ENCODE measurements at places on chromosomes 12 and 14.
A peak's percentile ranks its signal among the peaks of the same experiment; 100 is the strongest.

GRCh38 chr12:27794818-27795584 is 15.0 kb upstream of the MANSC4 start:
- no peak for DNase-seq

DNA sequence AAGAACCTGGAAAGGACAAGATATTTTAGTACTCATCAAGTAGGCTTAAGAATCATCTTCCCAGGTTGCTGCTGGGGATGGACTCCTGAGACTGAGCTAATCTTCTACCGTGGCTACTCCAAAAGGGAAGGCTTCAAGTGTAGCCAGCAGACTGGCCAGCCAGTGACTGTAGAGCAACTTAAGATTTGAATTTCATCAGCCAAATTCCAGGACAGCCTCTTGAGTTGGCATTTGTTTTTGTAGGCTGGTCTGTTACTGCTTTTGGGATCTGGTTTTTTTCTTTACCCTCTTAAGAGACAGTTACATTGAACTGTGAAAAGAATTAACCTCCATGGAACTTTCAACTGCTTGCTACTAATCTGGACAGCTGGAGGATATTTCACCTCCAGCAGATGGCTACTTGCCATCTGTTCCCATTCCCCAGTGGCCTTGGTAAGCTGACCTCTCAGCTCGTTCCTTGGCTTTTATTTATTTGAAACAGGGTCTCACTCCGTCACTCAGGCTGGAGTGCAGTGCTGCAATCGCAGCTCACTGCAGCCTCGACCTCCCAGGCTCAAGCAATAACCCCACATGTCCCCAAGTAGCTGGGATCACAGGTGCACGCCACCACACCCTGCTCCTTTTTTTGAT is 20.7 kb downstream of the VTI1B start:
- DNase-seq, result no peak

- DNase-seq, result no peak
These were observed 4.3 kb upstream of the STRN3 start for GRCh38 chr14:31030469-31030868.

DNA sequence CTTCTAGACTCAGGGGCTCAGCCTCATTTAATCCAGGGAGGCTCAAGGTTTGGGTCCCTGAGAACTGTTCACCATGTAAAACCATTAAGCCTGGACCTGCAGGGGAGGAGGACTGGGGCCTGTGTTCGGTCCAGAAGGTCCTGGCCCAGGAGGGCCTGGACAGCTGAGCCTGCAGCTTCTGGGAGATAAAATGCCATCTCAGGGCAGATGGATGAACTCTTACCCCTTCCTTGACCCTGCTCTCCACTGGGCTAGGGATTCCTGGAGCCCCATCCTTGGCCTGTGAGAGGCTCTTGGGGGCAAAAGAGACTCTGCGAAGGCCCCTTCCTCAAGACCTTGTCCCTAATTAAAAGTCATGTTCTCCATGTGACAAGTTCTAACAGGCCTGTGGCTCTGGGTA is 51.2 kb downstream of the PRMT8 start:
- DNase-seq, result no peak

- peak; percentile 70 for DNase-seq
These were observed 4.4 kb downstream of the BLTP3B start for GRCh38 chr12:100138048-100138802.

- no peak for DNase-seq
These were observed 57.9 kb upstream of the DICER1 start for GRCh38 chr14:95215094-95215725.

DNA sequence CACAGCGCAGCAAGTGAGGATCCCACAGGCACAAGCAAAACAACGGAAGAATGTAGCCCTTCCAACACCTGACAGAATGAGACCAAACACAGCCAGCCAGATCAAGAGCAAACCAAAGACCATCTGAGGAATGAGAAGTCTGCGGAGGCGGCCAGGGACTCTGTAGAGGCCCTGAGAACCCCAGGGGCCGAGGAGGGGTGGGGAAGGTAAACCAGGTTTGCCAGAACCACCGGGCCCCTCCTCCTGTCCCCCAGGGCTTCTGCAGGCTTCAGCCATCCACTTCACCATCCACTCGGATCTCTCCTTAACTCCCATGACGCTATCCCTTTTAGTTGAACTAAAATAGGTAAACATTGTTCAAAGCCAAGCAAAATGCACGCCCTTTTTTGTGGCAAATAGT is 37.4 kb downstream of the ZCRB1 start:
- DNase-seq, result no peak

GRCh38 chr14:104282332-104283196 is 144.2 kb downstream of the KIF26A start:
- no peak for DNase-seq

GRCh38 chr12:54047964-54048303 is 5.7 kb upstream of the HOXC4 start:
- no peak for DNase-seq

DNA sequence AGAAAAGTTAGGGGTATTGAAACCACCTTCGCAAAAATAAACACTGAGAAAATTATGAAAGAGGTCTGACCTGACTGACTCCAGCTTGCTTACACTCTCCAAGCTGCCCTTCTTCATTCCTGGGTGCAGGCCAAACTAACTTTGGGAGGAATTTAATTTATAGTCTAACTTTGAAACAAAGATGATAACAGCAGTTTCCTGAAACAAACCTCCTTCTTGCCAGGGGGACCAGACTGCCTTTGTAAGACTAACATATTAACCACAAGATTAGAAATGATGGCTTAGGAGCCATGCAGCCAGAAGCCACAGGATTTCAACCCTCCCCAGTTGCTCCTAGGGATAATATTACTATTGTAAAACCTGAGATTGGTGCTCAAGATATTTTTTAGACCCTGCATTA is 13.8 kb upstream of the EEA1 start:
- DNase-seq, result no peak

- DNase-seq, result no peak
These were observed 15.7 kb downstream of the CLIP1 start for GRCh38 chr12:122406701-122407164.

DNA sequence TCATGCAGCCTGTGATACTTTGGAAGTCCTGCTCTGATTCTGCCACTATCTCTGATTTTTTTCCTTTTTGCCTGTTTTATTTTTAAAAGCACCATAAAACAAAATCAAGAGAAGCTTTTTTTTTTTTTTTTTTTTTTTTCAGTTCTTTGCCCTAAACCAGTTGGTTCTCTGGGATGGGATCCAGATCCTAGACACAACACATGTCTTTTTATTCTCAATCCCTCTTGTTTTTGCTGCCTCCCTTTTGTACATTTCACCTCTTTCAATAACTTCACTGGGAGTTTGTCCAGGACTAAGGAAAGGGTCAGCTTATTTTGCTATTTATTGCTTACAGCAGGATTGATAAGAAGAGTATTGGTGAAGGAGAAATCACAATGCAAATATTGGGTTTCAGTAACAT is 139.4 kb downstream of the GRIP1 start:
- no peak for DNase-seq

- DNase-seq, result no peak
These were observed 137.4 kb downstream of the BCL11B start for GRCh38 chr14:99134516-99135046.

- no peak for DNase-seq
These were observed 213.3 kb upstream of the FKBP4 start for GRCh38 chr12:2581293-2582045.

- DNase-seq, result no peak
These were observed 132.7 kb downstream of the NRXN3 start for GRCh38 chr14:78302841-78303240.

GRCh38 chr14:69928111-69928523 is 48.9 kb downstream of the SMOC1 start:
- DNase-seq, result no peak

DNA sequence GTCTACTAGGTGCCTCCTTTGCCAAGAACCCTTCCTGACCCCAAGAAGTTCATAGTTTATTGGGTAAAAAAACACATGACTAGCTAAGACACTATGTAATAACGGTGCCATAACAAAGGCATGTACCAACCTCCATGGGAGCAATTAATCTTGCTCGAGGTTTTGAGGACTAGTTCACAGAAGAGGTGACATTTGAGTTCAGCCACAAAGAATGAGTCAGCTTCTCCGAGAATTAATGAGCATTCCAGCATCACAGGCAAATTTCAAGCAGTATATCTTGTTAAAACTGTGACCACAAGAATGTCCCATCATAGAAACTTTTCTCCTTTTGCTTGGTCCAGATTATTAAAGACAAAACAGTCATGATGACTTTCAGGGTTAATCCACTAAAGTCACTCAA is 113.0 kb upstream of the RAP1B start:
- DNase-seq, result peak; percentile 69

DNA sequence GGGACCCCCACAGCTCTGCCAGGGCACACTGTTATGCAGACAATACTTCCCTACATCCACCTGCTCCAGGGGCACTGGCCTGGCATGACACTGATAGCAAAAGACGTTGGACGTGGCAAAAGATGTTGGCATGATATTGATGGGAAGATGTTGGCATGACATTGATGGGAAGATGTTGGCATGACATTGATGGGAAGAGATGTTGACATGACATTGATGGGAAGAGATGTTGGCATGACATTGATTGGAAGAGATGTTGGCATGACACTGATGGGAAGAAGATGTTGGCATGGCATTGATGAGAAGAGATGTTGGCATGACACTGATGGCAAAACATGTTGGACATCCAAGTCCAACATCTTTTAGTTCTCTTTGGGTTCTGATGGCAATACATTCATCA is 11.4 kb upstream of the DEGS2 start:
- DNase-seq, result no peak

DNA sequence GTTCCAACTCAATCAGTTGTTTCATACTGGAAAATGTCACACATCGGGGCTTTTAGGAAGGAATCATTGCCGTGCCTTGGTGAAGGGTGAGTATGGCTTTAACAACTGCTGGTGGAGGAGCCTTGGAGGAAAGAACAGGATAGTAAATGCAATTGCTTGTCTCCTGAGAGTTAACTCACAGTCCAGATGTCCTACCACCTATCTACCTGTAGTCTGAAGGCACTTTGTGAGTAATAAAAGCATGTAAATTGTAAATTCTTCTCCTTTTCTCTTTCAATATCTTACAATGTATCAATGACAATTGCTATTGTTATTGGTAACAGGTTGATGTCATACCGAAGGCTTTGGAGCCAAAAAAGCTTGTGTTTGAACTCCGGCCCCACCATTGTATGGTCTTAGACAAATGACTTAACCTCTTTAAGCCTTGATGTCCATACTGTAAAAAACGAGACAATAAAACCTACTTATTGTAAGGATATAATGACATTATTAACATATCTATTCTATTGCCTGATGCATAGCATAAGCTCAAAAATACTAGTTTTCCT is 397.4 kb downstream of the ADAMTS20 start:
- DNase-seq, result no peak

- no peak for DNase-seq
These were observed 105.2 kb upstream of the RPH3A start for GRCh38 chr12:112686373-112686772.

DNA sequence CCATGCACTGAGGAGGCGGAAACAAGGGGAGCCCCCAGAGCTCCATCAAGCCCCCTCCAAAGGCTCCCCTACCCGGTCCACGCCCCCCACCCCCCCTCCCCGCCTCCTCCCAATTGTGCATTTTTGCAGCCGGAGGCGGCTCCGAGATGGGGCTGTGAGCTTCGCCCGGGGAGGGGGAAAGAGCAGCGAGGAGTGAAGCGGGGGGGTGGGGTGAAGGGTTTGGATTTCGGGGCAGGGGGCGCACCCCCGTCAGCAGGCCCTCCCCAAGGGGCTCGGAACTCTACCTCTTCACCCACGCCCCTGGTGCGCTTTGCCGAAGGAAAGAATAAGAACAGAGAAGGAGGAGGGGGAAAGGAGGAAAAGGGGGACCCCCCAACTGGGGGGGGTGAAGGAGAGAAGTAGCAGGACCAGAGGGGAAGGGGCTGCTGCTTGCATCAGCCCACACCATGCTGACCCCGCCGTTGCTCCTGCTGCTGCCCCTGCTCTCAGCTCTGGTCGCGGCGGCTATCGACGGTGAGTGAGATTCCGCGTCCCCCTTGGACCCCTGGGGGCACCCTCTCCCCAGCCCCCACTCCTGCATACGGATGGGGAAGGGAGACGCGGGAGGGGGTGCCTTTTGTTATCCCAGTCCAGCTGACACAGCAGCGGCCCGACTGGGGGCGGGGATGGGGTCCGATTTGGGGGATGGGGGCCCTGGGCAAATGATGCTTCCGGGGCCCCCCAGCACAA is 400 bp downstream of the LRP1 start:
- DNase-seq, result no peak

GRCh38 chr14:30159374-30159773 is 231.7 kb upstream of the PRKD1 start:
- DNase-seq, result no peak

DNA sequence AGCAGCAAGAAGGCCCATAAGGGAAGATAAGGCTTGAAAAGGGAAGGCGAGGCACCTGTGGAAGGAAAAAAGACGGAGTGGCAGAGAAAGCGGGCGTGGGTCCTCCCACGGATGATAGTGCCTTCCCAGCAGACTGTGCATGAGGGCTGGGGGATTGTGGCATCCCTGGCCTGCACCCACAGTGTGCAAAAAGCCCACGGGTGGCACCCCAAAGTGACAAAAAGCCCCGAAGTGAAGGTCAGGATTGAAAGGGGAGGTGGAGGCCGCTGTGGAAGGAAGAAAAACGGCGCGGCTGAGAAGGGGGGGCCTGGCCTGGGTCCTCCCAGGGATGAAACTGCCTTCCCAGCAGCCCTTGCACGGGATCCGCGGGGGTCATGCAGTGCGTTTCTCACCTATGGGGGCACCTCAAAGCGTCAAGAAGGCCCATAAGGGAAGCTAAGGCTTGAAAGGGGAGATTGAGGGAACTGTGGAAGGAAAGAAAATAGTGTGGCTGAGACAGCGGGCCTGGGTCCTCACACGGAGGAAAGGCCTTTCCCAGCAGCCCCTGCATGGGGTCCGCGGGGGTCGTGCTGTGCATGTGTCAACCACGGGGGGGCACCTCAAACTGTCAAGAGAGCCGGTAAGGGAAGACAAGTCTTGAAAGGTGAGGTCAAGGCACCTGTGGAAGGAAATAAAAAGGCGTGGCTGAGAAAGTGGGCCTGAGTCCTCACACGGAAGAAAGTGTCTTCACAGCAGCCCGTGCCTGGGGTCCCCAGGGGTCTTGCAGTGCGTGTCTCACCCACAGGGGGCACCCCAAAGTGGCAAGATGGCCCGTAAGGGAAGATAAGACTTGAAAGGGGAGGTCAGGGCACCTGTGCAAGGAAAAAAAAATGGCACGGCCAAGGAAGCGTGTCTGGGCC is 274.1 kb downstream of the ALG10 start:
- no peak for DNase-seq

All from activated CD4-positive, alpha-beta T cell treated with anti-CD3 and anti-CD28 coated beads, Interleukin-2, amount 10 ng/mL, durations not matched to agents 24 days and 14 days (primary cell).